Dermis blood vessel endothelial cell (primary cell): ENCODE measurements at places on chromosomes 7 and 10. TPM values are rescaled to one million over a fixed set of nuclear protein-coding genes. Genes with fewer than 3 reads are reported as not detected.

VKORC1L1 gene
- total RNA-seq, result 24.3 and 38.5 TPM in 2 replicates

UNC5B gene
- 12.1 and 15.1 TPM in 2 replicates for total RNA-seq

DNA sequence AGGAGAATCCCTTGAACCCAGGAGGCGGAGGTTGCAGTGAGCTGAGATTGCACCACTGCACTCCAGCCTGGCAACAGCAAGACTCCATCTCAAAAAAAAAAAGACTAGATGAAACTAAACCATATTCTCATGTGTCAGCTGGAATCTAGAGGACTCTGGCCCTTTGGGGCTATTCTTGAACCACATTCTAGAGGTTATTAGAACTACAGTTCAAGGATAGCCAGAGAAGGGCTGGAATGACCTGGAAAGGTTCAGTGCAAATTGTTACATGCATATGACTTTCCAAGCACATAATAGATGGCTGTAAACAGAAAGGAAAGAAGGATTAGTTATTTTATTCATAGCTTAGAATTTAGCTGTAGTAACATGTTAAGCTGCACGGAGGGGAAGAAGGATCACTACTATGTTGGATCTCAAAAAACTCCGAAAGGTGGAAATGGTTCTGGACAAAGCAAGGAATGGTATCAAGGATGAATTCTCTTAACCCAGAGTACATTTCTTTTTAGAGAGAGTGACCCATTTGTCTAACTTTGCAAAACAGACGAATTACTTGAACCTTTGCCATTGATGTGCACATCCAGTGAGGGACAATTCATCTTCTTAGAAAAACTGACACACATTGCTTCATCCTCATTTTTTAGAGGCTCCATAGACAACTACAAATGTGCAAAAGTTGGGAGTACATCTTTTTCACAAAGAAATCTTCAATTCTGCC, 124.0 kb upstream of the SAMD8 start:
- no peak for DNase-seq

DNA sequence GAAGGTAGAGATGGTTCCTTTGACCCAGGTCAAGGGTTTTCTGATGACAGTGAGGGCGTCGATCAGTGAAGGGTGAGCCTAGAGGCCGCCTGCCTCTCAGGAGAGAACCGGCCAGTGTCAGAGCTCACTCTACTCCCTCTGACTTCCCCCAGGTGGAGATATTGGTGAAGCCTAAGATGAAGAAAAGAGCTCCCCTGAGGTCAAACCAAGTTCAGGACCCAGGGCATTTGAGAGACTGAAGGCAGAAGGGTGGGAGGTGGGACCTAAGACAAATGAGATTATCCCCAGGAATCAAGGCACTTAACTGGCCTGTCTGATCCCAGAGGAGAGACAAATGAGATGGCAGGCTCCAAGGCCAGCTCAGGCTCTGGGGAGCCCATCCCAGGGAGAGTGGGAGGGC, 104.7 kb downstream of the CDH23 start:
- no peak for DNase-seq

DNA sequence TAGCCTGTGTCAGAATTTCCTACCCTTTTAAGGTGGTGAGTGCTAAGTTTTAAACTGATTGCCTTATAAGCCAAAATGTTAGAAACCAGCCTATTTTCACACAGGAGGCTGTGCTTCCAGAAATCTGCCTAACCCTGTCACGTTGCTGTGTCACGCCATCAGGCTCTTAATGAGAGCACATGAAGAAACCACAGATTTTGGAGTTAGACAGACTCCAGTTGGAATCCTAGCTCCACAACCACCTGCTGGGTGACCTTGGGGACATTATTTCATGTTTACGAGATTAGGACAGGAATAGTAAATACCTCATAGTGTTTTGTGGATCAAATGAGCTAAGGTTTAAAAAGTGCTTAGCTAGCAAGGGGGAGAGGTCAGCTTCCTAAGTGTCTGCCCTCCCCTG, 321.8 kb downstream of the DPP6 start:
- no peak for DNase-seq

DNA sequence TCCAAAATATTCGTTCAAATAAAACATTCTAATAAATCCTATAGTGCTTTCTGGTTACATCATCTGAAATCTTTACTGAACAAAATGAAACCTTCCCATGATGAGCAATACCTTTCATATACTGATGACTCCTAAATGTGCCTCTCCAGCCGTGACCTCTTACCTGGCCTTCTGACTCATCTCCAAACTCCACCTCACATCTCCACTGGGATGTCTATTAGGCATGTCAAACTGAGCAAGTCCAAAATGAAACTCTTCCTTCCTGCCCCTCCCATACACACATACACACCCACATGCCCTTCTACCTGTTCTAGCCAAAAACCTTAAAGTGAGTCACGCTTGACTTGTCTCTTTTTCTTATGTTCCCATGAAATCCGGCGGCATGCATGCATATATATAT, 22.9 kb downstream of the GSAP start:
- no peak for DNase-seq

DNA sequence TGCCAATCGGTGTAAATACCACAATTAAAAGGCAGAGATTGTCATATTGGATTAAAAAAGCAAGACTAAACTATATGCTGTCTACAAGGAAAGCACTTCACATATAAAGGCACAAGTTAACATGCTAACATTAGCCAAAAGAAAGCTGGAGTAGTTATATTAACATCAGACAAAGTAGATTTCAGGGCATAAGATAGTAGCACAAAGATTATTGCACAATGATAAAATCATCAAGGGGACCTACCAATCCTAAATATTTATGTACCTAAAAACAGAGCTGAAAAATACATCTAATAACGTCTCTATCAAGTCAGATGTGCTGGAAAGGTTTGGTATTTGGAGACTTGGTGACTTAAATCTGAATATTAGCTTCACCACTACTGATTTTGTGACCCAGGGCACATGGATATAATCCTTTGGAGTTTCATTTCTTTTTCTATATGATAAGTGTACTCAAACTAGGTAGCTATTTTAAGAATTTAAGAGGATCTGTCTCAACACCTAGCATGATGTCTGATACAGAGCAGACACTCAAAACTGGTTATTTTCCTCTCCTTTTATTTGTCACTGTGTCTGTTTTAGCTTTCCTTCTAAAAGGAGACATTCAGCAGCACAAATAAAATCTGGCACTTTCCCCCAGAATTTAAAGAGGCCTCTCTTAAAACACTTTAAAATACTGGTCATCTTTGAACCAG, 156.5 kb downstream of the DOCK4 start:
- DNase-seq, result no peak

DNA sequence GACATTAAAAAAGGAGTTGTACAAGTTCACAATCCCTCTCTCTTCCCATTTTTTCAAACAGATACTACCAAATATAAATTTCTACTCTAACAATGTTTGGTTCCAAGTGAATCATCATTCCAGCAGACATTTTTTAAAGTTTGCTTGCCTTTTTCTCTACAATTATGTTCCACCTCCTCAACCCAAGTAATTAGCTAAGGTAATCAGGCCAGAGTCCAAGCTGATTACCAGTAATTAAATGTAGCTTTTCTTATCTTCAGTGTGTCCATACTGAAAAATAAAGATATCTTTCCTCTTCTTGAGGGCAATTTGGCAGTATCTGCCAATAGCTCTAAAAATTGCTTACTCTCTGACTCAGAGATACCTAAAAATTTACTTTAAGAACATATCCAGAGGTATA, 126.0 kb downstream of the ITGB8 start:
- no peak for DNase-seq

- no peak for DNase-seq
Measured at GRCh38 chr10:12780634-12781601, 220.6 kb downstream of the CCDC3 start.

GRCh38 chr7:105760551-105761447, 115.6 kb downstream of the ATXN7L1 start:
- no peak for DNase-seq

DNA sequence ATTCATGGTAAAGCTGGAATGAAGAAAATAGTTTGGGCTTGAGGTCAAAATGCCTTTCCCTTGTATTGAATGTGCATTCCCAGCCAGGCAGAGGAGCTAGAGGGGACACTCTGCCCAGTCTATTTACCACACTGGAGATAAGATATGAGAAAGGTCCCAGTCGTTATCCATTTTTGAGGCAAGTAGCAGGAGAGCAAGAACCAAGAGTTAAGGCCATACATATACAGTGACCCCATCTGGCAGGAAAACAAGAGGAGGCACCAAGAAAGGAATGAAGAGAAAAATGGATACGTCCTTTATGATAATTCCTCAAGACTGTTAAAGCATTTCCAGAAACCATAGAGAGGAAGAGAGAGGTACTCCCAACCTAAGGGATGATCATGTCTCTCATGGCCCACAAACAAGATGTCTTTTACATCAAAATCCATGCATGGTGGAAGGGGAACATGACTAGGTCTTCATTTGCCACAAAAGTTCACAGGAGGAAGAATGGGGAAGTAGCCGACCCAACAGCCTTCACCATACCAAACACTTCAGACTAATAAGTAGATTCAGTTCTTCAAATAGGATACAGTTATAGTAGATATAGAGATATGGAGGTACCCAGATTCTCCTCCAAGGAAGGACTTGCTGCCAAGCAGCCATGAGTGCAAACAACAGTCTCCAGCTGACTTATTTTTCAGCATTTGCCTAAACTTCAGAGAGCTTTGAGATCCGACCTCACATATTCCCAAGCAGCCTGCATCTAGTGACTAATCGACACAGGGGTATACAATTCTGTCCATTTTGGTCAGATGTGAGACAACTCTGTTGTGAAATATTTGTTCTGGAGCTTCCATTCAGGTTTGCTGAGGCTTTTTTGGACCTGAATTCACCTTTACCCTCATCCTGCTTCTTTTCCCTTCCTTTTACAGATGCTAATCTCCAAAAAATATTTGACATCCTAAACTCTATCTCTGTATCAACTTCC, 61.1 kb upstream of the CCDC71L start:
- no peak for DNase-seq
